CD4-positive, alpha-beta T cell treated with Interleukin-15 for 1 hour (primary cell): ENCODE measurements at places on chromosomes 2 and 18.

DNA sequence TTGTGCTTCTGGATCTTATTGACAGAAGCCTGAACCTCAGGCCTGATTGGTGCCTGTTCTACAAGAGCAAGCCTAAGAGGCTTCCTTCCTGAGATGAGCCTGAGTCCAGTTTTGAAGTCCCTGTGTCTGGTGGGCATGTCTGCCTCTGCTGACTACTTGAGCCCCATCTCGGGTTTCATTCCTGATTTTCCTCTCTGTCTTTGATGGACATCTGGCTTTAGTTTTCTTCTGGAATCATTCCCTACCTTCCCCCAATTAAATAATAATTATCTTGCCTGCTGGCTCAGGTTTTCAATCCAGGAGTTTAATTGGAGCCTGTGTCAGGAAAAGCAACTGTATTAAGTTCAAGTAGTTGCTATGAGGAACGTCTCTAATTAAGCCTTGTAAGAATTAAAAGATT is 135.5 kb upstream of the MC4R start:
- DNase-seq, result no peak

GRCh38 chr2:204706939-204707338 is 161.7 kb downstream of the PARD3B start:
- no peak for DNase-seq

DNA sequence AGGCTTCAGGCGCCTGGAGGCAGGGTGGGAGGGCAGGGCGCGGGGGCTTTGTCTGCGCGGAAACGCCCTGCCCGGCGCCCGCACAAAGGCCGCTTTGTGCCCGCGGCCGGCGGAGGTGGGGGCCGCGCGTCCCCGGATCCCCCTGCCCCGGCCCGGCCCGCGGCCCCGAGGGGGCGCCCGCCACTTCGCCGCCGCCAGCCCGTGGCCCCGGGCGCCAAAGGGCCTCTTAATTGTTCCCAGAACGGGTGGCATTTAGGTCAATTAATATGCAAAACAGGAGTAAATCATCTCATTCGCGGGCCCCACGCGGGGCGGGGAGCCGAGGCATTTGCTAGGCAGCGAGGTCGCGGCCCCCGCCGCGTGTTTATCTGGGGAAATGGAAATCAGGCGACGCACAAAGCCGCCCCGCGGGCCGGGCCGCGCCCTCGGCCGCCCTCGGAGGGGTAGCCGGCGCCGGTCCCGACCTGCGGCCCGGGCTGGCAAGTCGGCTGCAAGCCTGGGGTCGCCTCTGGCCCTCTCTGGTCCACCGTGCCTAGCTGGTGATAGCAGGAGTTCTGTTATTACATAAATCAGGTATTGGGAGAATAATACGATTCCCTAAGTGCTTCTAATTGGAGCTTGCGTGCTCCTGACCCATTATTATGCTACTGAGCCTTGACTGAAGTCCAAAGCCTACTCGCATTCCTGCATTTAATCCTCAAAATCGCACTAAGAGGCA is 148.2 kb upstream of the GLI2 start:
- no peak for DNase-seq

- DNase-seq, result no peak
Observed at GRCh38 chr2:33764551-33764950, 165.5 kb upstream of the FAM98A start.

GRCh38 chr2:11102956-11103860 is 52.1 kb upstream of the SLC66A3 start:
- no peak for DNase-seq

- no peak for DNase-seq
Observed at GRCh38 chr2:181367411-181367810, 89.8 kb upstream of the ITGA4 start.
